ENCODE measurements at places on chromosomes 13 and 19.

DNA sequence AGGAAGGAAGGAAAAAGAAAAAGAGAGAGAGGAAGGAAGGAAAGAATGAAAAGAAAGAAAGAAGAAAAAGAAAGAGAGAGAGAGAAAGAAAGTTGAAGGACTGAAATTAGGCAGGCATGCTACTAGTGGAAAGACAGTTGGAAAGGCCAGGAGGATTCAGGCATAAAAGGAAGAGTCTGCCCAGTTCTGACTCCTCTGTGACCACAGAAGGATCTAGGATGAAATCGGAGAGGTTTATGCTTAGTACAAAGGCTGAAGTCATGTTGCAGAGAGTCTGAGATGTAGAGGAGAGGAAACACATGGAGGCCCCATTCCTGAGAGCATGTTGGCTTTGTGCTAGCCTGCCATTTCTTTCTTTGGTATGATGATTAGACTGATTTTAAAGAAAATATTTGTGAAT lies 246.5 kb upstream of the ARGLU1 start:
- no peak for DNase-seq

- DNase-seq: peak; percentile 76
These were observed 500 bp downstream of the PGLS start for GRCh38 chr19:17511724-17512573.

GRCh38 chr19:3981736-3982681 lies 3.3 kb downstream of the EEF2 start:
- DNase-seq: no peak

- DNase-seq: no peak
These were observed 2.0 kb downstream of the GJB2 start for GRCh38 chr13:20190481-20191310.

GRCh38 chr13:46387064-46387851 lies at the start of gene RUBCNL:
Gene RUBCNL (minus strand): TSS chr13:46387252. CDS start chr13:46372475, 14,777 bp downstream.
- DNase-seq: peak; percentile 6

GRCh38 chr19:3610745-3611717 lies 4.4 kb upstream of the TBXA2R start:
- DNase-seq: no peak

- no peak for DNase-seq
These were observed 4.6 kb downstream of the FBXL3 start for GRCh38 chr13:77022341-77022740.

- no peak for DNase-seq
These were observed 47.9 kb upstream of the MYCBP2 start for GRCh38 chr13:77374786-77375185.

- no peak for DNase-seq
These were observed 169.1 kb downstream of the KCTD12 start for GRCh38 chr13:76717092-76717491.

- no peak for DNase-seq
These were observed 32.8 kb downstream of the TMED1 start for GRCh38 chr19:10803252-10803651.

DNA sequence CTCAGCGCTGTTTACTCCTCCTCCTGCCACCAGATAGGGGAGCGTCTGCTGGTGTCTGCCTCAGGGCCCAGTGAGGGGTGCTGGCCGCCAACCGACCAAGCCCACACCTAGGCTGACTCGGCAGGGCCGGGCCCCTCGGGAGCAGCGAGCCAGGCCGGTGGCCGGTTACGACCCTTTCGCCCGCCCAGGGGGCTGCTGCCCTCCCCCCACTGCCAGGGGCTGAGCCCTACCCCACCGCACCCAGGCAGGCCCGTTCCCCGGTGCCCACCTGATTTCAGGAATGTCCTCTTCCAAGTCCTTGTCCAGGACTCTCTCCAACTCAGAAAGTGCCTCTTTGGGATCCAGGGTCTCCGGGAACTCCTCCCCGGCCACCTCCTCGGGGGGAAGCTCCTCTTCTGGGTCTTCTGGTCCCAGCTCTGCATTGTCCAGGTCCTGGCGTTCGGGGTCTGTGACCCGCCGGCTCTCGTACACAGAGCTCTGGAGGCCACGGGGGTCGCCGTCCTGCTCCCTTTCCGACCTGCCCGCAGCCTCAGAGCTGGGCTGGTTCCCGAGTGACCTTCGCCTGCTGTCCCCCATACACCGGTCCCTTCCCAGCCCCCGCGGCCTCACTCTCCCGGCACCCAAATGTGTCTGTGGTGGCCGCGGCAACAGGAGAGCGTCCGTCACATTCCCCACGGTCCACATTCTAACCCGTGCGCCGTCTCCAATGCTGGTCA lies 31.0 kb upstream of the MIER2 start:
- no peak for DNase-seq

- DNase-seq: no peak
These were observed 1198.1 kb downstream of the UQCRFS1 start for GRCh38 chr19:28014615-28015405.

- no peak for DNase-seq
These were observed 421.6 kb upstream of the KLF12 start for GRCh38 chr13:74555651-74556420.

- DNase-seq: no peak
These were observed 313.3 kb downstream of the ZNF536 start for GRCh38 chr19:30685426-30686000.

- DNase-seq: no peak
These were observed 33.1 kb downstream of the CAPN12 start for GRCh38 chr19:38710928-38711725.

DNA sequence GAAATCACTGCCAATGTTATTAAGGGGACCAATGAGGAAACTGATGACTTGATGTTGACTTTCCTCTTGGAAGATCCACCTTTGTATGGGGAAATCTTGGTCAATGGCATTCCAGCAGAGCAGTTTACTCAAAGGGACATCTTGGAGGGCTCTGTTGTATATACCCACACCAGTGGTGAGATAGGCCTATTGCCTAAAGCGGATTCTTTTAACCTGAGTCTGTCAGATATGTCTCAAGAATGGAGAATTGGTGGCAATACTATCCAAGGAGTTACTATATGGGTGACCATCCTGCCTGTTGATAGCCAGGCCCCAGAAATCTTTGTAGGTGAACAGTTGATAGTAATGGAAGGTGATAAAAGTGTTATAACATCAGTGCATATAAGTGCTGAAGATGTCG lies 3.4 kb downstream of the FREM2 start:
- no peak for DNase-seq

DNA sequence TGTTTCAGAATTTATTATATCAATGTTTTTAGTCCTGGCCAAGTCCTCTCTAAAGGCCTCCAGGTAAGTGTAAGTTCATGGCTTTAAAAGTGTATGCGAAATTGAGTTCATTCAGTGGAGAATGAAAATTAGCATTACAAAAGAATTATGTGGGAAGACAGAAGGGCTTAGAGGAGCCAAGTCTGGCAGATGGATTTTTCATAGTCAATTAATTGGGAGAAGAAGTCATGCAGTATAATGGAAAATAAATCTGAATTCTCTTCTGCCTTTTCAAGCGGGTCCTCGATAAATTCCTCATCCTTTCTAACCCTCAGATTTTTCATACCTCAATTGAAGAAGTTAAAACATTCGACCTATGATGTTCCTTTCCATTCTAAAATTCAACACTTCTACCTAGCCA lies 394.2 kb downstream of the ITGBL1 start:
- DNase-seq: no peak

GRCh38 chr19:40862333-40862732 lies 12.1 kb upstream of the CYP2A6 start:
- no peak for DNase-seq

- DNase-seq: no peak
These were observed 26.7 kb upstream of the FFAR2 start for GRCh38 chr19:35421362-35421761.

DNA sequence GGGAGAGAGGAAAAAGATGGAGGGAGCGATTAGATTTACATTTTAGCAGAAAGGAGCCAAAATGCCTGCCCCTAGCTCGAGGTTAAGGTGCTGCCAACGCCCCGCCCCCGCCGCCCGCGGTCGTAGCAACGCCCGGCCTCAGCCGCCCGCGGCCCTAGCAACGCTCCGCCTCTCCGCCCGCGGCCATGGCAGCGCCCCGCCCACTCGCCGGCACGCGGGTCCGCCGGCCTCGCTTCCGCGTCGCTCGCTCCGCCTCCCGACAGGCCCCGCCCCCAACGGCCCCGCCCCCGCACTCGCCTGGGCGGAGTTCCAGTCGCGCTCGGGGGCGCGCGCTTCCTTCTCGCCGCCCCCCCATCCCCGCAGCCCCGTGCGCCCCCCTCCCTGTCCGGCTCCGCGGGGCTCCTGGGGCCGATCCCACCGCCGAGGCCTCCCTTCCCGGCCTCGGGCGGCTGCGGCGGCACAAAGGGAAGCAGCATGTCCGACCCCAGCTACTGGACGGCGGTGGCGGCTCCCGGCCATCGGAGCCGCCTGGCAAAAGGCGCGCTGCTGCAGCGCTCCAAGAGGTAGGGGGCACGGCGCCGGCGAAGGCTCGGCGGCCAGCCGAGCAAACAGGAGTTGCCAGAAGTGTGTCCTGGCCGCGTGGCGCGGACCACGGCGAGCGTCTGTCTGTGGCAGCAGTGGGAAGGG lies 20.3 kb downstream of the MAST3 start:
- DNase-seq: peak; percentile 93

- DNase-seq: no peak
These were observed 205.4 kb downstream of the PDS5B start for GRCh38 chr13:32791545-32792172.

GRCh38 chr13:75405976-75406703 lies 75.8 kb downstream of the TBC1D4 start:
- no peak for DNase-seq

GRCh38 chr19:53554804-53555203 lies 16.9 kb downstream of the ZNF331 start:
- DNase-seq: no peak

DNA sequence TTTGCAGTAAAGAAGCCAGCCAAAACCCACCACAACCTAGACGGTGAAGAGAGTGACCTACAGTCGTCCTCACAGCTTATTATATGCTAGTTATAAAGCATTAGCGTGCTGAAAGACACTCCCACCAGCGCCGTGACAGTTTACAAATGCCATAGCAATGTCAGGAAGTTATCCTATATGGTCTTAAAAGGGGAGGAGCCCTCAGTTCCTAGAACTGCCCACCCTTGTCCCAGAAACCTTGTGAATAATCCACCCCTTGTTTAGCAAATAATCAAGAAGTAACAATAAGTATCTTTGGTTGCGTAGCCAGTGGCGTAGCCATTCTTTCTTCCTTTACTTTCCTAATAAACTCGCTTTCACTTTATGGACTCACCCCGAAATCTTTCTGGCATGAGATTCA lies 227.9 kb upstream of the ARGLU1 start:
- DNase-seq: no peak

- DNase-seq: no peak
These were observed 26.2 kb upstream of the ATP8A2 start for GRCh38 chr13:25345576-25345975.

- DNase-seq: no peak
These were observed 57.2 kb upstream of the ZNRF4 start for GRCh38 chr19:5397804-5398692.

DNA sequence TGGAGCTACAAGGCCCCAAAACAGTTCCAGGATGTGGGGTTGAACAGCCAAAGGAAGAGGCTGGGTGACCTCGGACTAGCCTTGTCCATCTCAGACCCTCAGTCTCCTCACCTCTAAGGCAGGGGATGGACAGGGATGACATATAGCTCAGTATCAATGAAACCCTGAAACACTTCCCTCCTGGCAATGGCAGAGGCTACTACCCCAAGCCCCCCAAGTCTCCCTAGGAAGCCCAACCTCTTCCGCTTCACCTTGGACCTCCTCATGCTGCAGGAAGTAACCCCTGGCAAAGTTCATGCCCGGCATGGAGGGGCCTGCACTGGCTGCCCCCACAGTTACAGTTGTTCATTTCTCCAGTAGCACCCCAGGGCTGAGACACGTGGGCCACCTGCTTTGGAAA lies 10.6 kb downstream of the CCDC97 start:
- DNase-seq: no peak

GRCh38 chr13:26445092-26445491 lies 112.4 kb upstream of the WASF3 start:
- DNase-seq: no peak

DNA sequence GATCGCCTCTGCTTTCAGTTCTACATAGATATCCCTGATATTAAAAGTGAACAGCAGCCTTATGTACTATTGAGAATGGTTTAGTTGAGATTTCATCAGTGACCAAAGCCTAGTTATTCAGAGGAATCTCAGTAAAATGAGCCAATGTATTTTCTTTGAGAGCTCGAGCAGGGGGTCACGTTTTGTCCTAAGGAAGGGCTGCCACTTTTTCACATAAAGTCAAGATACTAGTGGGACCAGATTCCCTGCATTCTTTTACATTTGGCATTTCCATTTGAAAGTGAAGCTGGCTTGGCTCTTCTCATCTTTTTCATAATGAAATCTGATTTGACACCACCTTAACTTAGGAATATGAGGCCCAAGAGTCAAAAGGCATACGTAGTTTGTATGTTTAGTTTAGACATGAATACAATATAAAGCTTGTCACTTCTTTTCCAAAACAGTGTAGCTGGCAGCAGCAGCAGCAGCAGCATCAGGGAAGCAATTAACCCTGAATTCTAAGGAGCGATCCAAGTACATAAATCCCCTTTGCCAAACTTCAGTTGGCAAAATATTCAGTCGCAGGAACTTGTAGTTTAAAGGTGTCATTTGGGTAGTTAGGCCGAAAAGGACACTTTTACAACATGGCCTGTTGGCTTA lies 1752.2 kb upstream of the PCDH20 start:
- no peak for DNase-seq

DNA sequence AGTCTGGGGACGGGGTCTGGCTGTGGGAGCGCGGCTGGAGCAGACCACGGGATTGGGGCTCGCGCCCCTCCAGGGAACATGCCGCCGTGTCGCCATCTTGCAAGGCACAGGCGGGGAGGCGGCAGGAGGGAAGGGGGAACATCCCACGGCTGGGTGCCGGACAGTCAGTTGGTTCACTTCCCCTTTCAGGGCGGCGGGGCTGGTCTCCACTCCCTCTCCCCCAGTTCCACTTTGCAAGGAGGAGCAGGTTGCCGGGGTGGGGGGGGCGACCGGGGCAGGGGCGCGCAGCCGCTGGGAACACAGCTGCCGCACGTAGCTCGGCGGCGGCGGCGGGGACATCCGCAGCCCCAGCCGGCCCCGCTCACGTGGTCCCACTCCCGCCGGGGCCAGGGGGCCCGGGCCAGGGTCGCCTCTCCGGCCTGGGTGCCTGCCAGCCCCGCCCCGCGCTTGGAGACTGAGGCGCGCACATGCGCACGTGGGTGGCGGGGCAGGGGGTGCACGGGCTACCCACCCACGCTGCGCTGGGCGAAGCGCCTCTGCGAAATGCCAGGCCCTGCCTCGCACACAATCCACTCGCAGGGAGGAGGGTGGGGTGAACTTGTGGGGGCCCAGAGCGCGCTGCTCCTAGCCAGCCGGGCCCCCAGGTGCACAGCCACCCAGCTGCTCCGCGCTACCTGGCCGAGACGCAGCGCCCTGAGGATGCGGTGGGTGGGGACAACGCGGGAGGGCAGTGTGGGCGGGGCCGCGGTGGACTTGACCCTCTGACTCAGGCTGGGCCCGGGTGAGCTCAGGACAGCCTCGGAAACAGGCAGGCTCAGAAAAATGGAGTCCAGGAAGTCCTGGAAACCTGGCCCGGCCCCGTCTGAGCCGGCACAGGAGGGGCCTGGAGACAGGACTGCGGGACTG lies 6.4 kb downstream of the KLF16 start:
- DNase-seq: peak; percentile 62

GRCh38 chr19:50599427-50599826 lies 31.2 kb upstream of the LRRC4B start:
- DNase-seq: no peak
